ENCODE measurements at places on chromosomes 7 and 10.

- no peak for DNase-seq
These were observed 90.7 kb downstream of the COL13A1 start for GRCh38 chr10:69892406-69892805.

DNA sequence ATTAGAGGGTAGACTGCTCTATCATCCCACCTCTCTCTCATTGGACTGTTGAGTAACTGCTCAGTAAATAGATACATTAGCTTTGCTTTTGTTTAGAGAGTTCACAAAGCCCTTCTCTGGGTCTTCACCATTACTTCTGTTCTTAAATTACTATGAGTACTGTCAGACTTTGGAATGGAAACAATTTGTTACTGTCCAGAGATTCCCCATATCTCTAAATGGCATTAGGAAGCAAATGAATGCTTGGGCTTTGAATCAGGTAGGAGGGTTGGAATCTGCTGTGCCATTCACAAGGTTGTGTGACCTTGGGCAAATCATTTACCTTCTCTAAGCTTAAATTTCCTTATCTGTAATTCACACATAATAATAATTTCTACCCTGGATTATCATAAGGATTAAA lies 541.0 kb upstream of the FZD8 start:
- no peak for DNase-seq

- no peak for DNase-seq
These were observed 7.0 kb downstream of the HOXA4 start for GRCh38 chr7:27123477-27124053.

DNA sequence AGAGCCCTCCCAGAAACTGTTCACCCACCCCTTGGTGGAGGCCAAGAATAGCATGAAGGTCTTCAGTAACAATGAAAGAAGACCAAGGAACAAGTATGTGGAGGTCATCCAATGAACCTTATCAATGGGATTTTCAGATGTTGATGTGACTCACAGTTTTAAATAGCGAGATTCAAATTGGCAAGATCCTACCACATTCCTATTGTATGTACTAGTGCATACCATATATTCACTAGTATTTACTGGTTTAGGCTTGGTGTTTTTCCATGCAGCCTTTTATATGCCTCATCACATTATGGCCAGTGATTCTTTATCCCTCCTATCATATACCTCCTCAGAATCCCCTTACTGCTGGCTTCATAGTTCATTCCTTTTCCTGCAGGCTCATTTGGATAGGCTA lies 54.4 kb downstream of the ITGB8 start:
- DNase-seq = peak; percentile 85

DNA sequence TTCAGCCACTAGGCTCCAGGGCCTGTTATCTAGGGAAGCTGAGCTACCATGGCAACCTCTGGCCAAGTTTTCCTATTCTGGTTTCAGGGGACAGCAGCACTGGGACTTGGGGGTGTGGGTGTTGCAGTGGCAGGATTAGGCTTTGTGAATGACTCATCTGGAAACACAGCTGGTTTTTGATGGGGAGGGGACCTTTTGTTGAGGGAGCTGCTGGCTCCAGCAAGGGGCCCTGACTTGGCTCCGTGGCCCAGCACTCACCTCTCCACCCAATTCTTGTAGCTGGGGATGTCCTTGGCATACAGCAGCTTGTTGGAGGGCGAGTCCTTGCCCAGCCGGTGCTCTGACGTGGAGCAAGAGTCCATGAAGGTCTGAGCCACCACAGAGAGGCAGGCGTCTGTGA lies 435.9 kb downstream of the PLXNA4 start:
- DNase-seq = no peak

Measured in astrocyte of the cerebellum (primary cell).